ENCODE measurements at places on chromosomes 3 and 15. TPM values are rescaled to one million over a fixed set of nuclear protein-coding genes. Genes with fewer than 3 reads are reported as not detected.

SLC35A5 gene
- polyA plus RNA-seq: 77.5 TPM

DNA sequence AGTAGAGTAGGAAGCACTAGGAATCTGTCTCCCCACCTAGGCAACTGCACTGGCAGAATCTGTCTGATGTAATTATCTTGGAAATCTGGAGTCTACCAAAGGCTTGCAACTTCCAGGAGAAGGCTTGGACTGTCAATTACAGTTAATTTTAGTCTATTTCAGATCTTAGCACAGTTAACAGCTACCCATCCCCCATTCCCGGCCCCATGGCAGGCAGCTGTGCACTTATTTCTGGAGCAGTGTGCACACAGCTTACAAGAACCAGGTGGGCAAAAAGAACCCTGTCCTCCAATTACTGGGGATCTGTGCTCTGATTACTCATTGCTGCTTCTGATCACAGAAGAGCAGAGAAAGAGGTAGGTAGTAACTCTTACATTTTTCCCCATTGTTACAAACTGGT is 12.3 kb upstream of the CDAN1 start:
- no peak for DNase-seq

CFAP100 gene
- 0.53 TPM for polyA plus RNA-seq

DNA sequence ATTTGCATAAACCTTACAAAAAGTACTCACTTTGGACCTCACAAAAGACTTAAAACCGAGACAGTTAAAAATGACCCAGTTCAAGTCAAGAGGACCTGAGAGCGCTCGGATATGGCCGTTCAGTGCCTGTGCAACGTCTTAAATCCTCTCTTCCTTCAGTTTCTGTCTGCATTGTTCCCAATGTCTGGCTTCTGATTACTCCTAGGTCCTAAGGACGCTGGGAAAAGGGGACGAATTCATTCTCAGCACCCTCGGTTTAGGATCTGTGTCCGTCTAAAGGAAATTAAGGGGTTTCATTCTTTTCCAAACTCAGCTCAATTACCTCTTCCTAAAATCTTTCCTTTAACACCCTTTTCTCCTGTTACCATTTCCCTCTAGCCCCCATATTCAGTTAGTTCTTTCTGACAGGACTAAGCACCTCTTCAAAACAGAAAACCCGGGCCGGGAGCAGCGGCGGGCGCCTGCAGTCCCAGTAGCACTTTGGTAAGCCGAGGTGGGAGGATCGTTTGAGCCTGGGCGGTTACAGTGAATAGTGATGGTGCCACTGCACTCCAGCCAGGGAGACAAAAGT is 970 bp downstream of the DPPA4 start:
- no peak for DNase-seq

ZCWPW2 gene
- 1.7 TPM for polyA plus RNA-seq

DNA sequence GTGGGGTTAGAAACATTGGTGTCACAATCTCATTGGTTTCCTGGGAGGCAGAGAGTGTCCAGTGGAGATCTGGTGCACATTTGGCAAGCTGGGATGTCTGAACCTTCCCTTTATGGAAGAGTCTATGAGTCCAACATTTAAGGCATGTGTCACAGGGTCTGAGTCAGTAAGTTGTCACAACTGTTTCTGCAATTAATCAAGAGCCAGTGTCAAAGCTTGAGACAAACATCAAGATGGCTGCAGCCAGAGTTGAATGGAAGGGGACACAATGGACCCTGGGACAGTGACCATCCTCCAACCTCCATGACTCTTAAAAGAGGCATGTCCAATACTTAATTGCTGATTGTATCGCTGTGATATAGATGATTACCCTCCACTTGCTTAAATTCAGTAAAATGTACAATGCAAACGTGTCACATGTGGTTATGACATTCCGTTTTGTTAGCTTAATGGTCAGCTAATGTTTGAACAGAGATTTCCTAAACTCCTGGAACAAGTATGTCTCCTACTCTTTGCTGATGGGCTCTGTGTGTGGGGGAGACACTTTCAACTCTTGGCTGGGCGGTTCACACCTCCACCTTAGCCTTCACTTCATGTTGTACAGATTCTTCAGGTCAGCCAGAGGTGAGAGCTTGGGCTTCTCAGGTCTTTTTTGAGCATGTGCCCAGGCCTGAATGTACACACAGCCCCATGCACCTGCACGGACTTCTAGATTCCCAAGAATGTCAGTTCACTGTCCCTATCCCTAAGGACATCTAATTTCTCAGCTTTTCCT is 79.9 kb upstream of the PRR23E start:
- DNase-seq: no peak

CILP gene
- 3.3 TPM for polyA plus RNA-seq

DNA sequence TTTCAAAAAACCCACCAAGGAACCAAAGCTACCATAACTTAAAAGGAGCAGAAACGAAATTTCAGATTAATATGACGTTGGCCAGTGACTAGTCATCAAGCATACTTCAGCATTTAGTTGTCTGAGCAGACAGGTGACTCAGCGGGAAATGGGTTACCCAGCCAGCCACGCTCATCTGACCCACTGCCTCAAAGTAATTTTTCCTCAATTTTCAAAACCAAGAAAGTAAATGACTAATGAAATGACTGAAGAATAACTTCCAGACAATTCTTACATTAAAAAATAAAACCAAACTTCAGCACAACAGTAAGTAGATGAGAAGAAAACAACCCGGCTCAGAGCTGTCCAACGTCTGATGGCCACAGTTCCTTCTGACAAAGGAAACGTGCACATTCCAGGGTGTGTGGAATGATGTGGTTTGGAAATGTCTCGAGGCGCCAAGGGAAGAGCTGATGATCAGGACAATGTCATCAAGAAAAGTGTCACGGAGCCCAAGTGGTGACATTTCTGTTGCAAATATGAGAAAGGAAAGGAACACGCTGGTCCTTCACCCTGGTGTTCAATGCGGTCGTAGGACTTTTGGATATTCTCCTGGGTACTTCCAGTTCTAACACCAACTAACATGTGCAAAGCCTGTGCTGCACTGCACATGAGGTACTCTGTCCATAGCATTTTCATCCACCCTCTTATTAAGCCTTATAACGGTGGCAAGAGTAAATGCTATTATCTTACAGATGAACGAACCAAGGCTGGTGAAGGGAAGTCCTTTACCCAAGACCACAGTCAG is 79.1 kb downstream of the FOXP1 start:
- no peak for DNase-seq

DNA sequence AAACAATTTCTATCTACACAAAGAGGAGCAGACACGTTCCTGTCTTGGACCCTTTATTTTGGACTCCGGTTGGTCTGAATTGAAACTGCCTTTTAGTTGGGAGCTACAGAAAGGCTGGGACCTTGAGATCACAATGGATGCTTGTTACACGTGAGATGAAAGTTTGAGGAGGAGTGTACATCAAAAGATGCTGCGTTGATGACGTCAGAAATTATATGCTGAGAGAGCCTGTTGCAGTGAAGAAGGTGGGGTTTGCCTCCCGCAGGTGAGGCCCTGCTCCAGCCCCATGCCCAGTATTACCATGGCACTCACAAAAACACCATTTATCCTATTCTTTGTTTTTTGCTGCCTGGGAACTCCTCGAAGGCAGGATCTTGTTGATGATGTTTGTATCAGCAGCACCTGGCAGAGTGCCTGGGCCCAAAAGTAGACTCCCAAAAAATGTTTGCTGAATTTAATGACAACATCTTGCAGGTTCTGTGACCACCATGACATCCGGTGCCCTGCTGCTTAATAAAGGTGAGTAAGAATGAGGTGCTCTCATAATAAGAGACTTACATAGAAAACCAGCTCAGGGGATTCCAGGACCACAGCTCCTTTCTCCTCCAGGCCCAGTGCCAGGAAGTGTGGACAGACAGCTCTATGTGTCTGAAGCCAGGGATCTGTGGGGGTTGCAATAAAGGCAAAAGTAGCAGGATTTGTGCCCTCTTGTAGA is 136.1 kb upstream of the UBE2E1 start:
- DNase-seq: no peak

- DNase-seq: no peak
Observed at GRCh38 chr15:53917109-53917508, 61.1 kb upstream of the UNC13C start.

GRCh38 chr15:67548862-67549651 is 6.6 kb downstream of the MAP2K5 start:
- no peak for DNase-seq

DNA sequence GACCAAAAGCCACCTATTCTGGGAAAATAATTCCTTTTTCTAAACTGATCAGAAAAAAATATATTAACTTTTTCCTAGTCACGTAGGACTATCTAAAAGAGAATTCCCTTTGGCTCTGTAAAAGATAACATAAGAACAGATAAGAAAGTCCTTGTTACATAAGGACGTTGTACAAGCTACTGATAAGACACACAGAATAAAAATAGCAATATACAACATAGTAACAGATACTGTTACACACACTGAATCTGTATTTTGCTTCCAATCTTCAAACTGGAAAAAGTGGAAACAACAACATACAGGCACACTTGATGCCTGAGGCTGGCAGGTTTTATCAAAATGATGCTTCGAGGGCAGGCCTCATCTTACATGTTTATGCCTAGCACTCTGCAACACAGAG is 59.8 kb downstream of the SNX4 start:
- no peak for DNase-seq

SHF gene
- polyA plus RNA-seq: 13.0 TPM

Data from right renal cortex interstitium (tissue), 3 donors.